ENCODE measurements at places on chromosomes 7 and 10. TPM values are rescaled to one million over a fixed set of nuclear protein-coding genes. Genes with fewer than 3 reads are reported as not detected.

- H3K36me3 ChIP-seq: no peaks in the 10 kb centered on the region
- no peak overlapping the region for H3K4me3 ChIP-seq
- no peaks in the 10 kb centered on the region for H3K27me3 ChIP-seq
Observed at GRCh38 chr10:108631332-108631731, 1292.0 kb downstream of the XPNPEP1 start.

BET1 gene
- total RNA-seq: 22.7 TPM

DNA sequence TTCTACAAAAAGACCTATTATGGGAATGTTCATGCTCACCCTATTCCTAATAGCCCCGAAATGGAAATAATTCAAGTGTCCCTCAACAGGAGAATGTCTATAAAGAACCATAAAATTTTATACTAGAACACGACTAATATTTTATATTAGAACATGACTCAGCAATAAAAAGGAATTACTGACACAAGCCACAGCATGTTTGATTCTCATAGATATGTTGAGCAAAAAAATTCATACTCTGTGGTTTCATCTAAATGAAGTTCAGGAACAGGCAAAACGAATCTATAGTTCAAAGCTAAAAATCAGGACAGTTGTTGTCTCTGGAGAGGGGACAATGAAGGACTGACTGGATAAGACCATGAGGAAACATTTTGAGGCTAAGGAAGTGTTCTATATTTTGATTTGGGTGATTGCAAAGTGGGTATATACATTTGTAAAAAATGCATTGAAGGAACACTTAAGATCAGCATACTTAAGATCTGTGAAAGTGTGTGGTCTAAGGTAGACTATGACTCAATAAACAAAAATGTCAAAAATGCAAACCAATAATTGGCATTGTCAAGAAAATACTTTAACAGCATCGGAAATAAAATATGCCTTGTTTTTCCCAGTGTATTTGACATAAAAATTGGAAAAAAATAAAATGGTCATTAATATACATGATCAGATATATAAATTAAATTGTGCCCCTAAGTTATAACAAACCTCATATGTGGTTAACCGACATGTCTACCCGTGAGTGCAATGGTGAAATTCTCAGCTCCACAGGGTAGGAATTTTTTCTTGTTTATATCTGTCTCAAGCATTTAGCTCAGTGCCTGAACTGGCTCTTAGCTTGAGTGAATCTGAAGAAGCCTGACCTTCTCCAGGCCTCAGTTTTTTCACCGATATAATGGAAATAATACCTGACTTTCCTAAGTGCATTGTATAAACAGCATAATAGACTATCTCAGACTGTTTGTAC is 124.9 kb upstream of the CTTNBP2 start:
- DNase-seq: no peak
- H3K4me3 ChIP-seq: no peak overlapping the region
- H3K36me3 ChIP-seq: no peaks in the 10 kb centered on the region
- H3K4me1 ChIP-seq: no peaks in the 10 kb centered on the region
- H3K27me3 ChIP-seq: no peaks in the 10 kb centered on the region

PON1 gene
- not detected for total RNA-seq

PLXNA4 gene
- 1.7 TPM for total RNA-seq

DNA sequence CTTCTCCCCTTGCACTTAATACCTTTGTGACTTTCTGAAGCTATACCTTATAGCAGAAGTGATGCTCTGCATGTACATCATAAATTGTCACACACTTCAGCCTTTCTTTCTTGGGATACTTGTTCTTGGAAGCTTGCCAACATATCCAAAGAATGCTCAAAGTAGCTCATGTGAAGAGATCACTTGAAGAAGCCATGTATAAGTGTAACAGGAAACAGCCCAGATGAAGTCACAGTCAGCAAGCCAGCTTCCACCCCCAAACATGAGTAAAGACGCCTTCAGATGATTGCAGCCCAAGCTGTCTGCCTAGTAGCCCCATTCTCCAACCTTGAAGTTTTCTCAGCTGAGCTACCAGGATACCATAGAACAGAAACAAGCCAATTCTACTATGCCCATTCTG is 50.9 kb downstream of the DGKB start:
- no peak overlapping the region for H3K27ac ChIP-seq
- no peak for DNase-seq
- H3K36me3 ChIP-seq: no peaks in the 10 kb centered on the region
- no peaks in the 10 kb centered on the region for H3K27me3 ChIP-seq
- no peak overlapping the region for H3K4me3 ChIP-seq

DNA sequence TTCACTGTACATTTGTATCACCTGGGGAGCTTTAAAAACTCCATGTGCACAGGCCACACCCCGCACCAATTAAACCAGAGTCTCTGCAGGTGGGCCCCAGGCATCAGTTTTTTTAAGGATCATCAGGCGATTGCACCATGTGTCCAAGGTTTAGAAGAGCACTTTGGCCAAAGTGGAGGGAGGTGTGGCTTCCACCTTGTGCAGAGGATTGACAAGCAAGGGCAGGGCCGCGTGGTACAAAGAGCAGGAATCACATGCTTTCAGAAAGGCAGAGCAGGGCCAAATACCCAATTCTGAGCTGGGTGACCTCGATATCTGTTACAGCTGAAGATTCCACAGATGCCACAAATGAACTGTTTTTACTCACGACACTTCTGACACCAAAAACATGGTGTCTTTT is 52.4 kb downstream of the NOC3L start:
- no peaks in the 10 kb centered on the region for H3K27me3 ChIP-seq
- H3K4me1 ChIP-seq: peaks cover 5% of the 10 kb centered on the region

SEMA3E gene
- total RNA-seq: not detected

GRCh38 chr10:87880336-87880735 is 16.9 kb downstream of the PTEN start:
- no peak for DNase-seq
- H3K27ac ChIP-seq: no peak overlapping the region
- H3K27me3 ChIP-seq: no peaks in the 10 kb centered on the region

GRCh38 chr7:91710881-91711280 is 169.6 kb downstream of the MTERF1 start:
- DNase-seq: no peak
- H3K4me3 ChIP-seq: no peak overlapping the region
- H3K36me3 ChIP-seq: no peaks in the 10 kb centered on the region
- no peaks in the 10 kb centered on the region for H3K4me1 ChIP-seq
- no peak overlapping the region for H3K27ac ChIP-seq
- no peaks in the 10 kb centered on the region for H3K27me3 ChIP-seq

LEP gene
- not detected for total RNA-seq

- no peaks in the 10 kb centered on the region for H3K4me1 ChIP-seq
- H3K27me3 ChIP-seq: no peaks in the 10 kb centered on the region
- H3K36me3 ChIP-seq: no peaks in the 10 kb centered on the region
- no peak for DNase-seq
- H3K4me3 ChIP-seq: no peak overlapping the region
Observed at GRCh38 chr7:29282819-29283414, 88.3 kb downstream of the CHN2 start.

COL13A1 gene
- total RNA-seq: 8.2 TPM

- DNase-seq: no peak
- no peak overlapping the region for H3K27ac ChIP-seq
- H3K4me3 ChIP-seq: no peak overlapping the region
- peaks cover 3% of the 10 kb centered on the region for H3K36me3 ChIP-seq
- H3K4me1 ChIP-seq: no peaks in the 10 kb centered on the region
Observed at GRCh38 chr10:69007260-69007659, 18.7 kb downstream of the KIFBP start.

GRCh38 chr10:33214174-33214573 is 120.3 kb downstream of the NRP1 start:
- no peaks in the 10 kb centered on the region for H3K36me3 ChIP-seq
- DNase-seq: no peak
- H3K4me1 ChIP-seq: no peaks in the 10 kb centered on the region
- no peak overlapping the region for H3K27ac ChIP-seq
- H3K4me3 ChIP-seq: no peak overlapping the region

DNA sequence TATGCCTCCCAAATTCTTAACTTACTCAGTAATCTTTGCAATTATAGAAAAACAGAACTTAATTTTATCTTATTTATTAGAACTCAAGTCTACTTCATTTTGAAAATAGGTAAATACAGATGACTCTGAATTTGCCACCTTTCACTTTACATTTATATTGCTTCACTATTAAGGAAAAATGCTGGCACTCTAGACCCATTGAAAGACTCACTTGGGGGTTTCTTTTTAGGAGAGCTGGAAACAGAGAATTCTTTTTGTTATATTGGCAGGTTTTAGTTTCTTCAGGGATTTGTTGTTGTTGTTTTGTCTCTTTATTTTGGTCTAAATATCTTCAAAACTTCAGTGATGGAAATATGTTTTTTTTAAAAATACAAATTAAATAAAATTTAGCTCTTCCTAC is 111.1 kb downstream of the RUNDC3B start:
- no peak overlapping the region for H3K27ac ChIP-seq
- no peaks in the 10 kb centered on the region for H3K4me1 ChIP-seq
- no peak for DNase-seq
- H3K4me3 ChIP-seq: no peak overlapping the region
- no peaks in the 10 kb centered on the region for H3K36me3 ChIP-seq

Data from transverse colon (tissue), 4 donors.